ENCODE measurements at places on chromosomes 12 and 14. TPM values are rescaled to one million over a fixed set of nuclear protein-coding genes. Genes with fewer than 3 reads are reported as not detected.

DNA sequence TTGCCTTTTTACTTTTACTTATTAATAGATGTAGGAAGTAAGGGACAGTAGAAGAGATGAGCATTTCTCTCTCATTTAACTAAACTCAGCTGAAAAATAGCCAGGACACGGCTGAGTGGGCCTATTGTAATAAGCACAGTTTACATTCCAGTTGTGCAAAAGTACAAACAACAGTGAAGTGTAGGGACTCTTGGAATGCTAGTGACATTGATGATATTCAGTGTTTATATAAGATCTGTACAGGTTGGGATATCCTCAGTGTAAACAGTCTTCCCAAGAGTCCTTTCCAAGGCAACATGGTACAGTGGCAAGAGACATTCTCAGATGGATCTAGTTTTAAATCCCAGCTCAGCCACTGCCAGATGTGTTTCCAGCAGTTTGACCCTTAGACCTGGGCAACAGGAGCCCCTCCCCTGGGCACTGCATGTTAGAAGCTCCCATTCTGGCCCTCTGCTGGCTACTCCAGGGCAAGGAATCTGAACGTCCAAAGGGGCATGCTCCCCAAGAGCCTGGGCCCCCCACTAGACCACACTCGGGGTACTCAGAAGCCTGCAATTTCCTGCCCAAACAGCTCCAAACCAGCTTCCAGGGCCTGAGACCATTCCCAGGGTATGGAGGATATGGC lies 55.3 kb downstream of the STAB2 start:
- no peak for ATAC-seq

DNA sequence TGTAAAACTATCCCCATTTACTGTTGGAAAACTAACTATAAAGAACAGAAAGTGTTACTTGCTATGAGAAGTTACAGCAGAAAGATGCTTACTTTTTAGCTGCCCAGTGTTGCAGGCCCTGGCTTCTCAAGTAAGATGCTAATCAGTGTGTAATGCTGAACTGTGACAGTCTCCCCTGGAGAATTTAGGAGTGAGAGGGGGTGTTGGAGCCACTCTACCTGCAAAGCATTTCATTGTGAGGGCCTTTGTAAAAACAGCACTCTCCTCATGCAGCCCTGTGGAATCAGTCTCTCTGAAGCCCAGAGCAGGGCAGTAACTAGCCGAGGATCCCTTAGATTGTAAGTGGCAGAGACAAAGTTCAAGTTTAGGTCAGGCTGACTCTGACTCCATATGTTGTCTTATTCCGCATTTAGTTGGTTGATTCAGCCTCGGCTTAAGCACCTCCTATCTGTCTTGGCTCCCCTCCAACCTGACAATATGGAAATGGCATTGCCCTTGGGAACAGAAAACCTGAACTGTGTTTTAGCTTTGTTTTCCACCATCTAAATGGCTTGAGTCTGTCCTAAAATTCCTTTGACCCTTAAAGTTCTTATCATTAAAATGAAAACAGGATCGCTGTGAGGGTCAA lies 141.3 kb downstream of the PRKCH start:
- no peak for ATAC-seq

GRCh38 chr14:35480119-35480769 lies 53.7 kb upstream of the INSM2 start:
- peak; percentile 95 for ATAC-seq

- no peak for ATAC-seq
Measured at GRCh38 chr12:123363740-123364531, 711 bp downstream of the SBNO1 start.

- ATAC-seq = no peak
Measured at GRCh38 chr12:63897931-63898330, 53.4 kb downstream of the SRGAP1 start.

The GLIPR1L1 gene
- total RNA-seq = not detected

The CLEC1A gene
- not detected for total RNA-seq

All from activated T-helper 17 cell treated with anti-CD3 and anti-CD28 coated beads, Interleukin-2, amount 50 U/mL, for 72 hours (primary cell).